Hematopoietic multipotent progenitor cell treated with erythropoietin and hydrocortisone succinate and interleukin-3 and kit ligand, for 4 days (in vitro differentiated cells): ENCODE measurements at places on chromosomes 2 and 18.

GRCh38 chr18:3660739-3661515, 211.0 kb downstream of the TGIF1 start:
- DNase-seq: peak; percentile 90

DNA sequence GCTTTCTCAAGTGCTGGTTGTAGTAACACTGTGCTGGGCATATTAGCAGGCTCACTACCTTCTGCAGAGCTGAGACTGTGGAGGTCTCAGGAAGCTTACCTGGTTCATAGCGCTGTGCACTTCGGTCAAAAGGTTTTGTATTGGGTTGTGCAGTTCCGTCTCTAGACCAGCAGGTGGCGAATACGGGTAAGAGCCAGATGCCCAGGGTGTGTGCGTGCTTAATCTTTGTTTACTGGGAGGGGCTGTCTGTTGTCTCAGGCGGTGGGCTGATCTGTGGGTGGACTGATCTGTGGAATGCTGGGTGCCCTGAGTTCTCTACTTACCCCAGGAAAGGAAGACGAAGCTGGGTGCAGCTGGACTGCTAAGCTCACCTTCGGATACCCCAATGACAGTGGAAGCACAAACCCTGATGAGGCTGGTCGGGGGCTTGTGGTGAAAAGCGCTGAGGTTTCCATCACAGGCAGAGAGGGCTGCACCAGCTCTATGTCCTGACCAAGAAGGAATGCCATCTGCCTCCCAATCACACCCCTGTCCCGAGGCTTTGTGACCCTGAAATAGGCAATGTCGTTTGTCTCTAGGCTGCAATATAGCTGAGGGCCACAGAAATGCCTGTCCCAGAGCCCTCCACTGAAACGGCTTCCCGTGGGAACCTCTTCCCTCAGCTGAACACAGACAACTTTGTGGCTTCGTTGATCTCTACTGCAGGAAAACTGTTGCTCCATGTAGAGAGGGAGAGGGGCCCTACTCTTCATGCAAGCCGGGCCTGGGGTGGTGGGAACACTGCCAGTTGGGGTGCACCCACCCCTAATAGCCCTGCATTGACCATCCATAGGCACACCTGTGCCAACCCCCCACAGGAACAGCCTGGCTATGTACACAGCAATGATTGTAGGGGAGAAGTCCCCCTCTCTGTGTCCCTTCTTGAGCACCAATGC, 45.9 kb upstream of the FAM117B start:
- peak; percentile 92 for DNase-seq

GRCh38 chr2:151484100-151484499, 74.4 kb downstream of the RIF1 start:
- DNase-seq: no peak

DNA sequence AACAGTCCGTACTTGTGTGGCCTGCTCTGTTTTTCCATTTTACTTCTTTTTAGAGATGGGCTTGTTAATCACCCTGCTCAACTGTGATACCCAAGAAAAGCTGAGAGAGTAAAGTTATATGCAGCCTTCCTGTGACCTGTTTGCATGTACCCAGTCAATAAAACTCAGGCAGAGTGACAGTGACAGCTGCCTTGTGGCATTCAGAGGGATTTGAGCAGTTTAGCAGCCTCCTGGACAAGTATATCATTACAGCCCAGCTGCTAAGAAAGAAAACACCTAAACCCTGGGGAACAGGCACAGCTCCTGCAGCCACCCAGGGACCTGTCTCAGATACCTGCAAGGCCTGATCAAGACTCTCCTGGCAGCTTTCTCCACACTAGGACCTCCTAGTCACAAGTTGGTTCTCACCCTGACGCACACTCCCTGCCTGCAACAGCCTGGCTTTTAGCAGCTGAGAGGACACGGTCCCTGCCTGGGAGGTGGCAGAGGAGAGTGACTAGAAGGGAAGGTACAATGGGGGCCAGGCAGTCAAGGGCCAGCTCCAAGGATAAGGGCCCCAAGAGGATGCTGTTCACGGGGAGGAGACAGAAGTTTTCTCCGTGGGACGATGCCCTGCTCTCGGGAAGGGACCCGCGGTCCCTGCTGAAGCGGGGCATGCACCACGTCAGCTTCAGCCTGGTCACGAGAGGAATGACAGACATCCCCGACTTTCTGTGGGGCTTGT, at the start of gene LRRC30:
TSS of gene LRRC30 (plus strand) at position 464 of the 724 bp plus-strand sequence. CDS start at position 514, 50 bp downstream.
- no peak for DNase-seq

- DNase-seq: no peak
Observed at GRCh38 chr2:28960401-28960800, 20.7 kb upstream of the TOGARAM2 start.
